ENCODE measurements at places on chromosomes 6 and 20. TPM values are rescaled to one million over a fixed set of nuclear protein-coding genes. Genes with fewer than 3 reads are reported as not detected.

PNLDC1 gene
- total RNA-seq: 0.27 TPM

MUC21 gene
- 3.8 TPM for total RNA-seq

FHL5 gene
- total RNA-seq: 23.7 TPM

CLDN20 gene
- not detected for total RNA-seq

LY6G6D gene
- total RNA-seq: not detected

DNA sequence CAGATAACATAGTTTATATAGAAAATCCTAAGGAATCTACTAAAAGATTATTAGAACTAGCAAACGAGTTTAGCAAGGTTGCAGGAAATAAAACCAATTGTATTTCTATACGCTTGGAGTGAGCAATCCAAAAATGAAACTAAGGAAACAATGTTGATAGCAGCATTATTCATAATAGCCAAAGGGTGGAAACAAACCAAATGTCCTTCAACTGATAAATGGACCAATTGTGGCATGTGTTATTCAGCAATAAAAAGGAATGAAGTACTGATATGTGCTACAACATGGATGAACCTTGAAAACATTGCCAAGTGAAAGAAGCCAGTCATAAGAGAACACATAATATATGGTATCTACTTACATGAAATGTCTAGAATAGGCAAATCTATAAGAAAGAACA lies 101.0 kb upstream of the VSTM2L start:
- no peak for DNase-seq

- no peak for DNase-seq
Observed at GRCh38 chr20:56400001-56400640, 7.7 kb downstream of the CSTF1 start.

DNA sequence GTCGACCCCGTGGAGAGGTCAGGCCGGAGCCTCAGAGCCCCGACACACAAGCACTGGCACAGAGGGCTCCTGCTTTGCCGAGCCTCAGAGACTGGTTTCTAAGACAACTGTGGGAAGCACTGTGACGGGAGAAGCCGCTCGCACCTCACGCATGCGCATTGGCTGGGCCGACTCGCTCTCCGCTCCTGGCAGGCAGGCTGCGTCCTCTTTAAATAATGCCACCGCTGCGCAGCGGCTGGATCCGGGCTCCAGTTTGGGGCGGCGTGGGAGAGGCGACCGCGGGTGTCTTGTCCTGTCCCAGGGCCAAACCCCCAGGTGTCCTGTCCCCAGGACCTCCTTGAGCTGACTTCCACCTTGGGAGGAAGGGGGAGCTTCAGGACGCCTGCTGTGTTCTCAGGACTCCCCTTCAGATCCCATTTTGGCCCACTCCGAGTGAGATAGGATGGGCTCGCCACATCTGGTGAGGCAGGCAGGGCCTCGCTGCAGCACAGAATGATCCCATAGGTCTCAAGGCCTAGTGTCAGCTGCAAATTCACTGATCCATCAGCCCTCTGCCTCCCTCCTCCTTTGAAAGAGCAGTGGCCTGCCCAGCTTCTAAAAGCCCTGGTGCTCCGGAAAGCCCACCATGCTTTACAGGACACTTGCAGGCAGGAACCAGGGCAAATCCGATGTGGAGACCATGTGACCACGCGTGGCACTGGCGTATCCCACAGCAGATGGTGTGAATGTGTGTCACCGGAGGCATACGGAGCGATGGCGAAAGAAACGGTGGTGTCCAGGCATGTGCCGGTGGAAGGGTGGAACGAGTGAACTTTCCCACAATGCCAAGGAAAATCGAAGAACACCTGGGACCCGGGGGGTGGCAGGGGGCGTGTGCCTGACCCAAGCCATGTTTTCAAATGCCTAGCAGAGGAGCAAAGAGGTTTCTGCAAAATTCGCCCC lies 169.3 kb upstream of the ZNF337 start:
- peak; percentile 83 for DNase-seq

DNA sequence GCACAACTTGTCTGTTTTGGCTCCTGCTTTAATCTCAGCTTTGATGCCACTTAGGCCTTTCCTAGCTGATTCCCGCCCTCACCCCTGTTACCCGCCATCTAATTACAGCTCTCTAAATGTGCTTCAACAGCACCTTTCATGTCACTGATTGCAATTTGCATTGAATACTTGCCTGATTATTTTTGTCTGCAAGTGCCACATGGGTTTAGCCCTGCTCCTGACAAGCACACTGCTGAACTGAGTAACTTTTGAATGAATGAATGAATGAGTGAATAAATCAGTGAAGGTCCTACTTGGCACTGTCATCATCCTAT lies 591 bp upstream of the DCBLD1 start:
- DNase-seq: no peak

- no peak for DNase-seq
Observed at GRCh38 chr20:40703975-40704530, 15.0 kb upstream of the MAFB start.

- DNase-seq: no peak
Observed at GRCh38 chr6:24429146-24429545, 26.4 kb downstream of the MRS2 start.

GRCh38 chr6:123895346-123895745 lies 91.7 kb downstream of the NKAIN2 start:
- DNase-seq: no peak

DNA sequence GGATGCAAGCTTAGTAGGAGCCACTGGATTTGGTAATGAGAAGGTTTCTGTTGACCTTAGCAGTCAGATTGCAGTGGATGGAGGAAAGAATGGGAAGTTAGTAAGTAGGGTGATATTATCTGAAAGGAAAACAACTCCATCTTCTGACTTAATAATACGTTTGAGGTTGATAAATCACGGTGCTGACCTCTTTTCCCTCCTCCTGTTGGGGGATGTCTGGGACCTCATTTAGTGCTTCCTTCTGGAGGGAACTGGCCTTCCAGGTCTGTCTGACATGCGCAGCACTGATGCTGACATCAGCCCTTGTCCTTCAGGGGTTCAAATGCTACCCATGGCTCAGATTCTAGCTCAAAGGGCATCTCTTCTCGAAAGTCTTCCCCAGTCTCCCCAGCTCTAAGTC lies 48.2 kb upstream of the AKAP12 start:
- DNase-seq: no peak

Data from lower lobe of right lung (tissue), 2 donors.